Esophagus mucosa (tissue), 1 donor: ENCODE measurements at places on chromosomes 11 and 22. TPM values are rescaled to one million over a fixed set of nuclear protein-coding genes. Genes with fewer than 3 reads are reported as not detected.

MUC6 gene
- not detected for total RNA-seq

XKR3 gene
- total RNA-seq: not detected

LRRC75B gene
- total RNA-seq: 5.0 TPM

FGF4 gene
- not detected for total RNA-seq

MACROD1 gene
- 22.9 TPM for total RNA-seq

KLHDC7B gene
- 0.20 TPM for total RNA-seq
